ENCODE measurements at places on chromosomes 11 and 22. TPM values are rescaled to one million over a fixed set of nuclear protein-coding genes. Genes with fewer than 3 reads are reported as not detected.

Gene POU2AF1
- polyA plus RNA-seq: 1.4 TPM

Gene OR6T1
- not detected for polyA plus RNA-seq

- DNase-seq: no peak
Observed at GRCh38 chr11:14775897-14776296, 116.1 kb downstream of the CYP2R1 start.

Gene ABCC8
- 0.83 TPM for polyA plus RNA-seq

DNA sequence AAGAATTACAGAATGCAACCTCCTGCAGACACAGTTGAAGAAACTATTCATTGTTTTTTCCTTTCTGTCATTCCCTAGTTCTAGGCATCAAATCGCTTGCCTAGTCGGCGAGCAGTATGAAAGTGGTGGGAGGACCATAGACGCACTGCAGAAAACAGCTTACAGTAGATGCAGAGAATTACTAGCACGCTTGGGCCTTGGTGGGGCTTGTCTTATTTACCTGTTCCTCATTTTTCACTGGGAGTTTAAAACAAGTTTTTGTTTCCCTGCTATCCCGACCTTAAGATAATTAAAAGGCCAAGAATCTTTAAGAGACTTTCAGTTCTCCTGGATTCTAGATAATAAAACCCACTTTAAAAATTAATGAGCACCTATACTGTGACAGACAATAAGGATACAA is 713 bp upstream of the ARL14EP start:
- DNase-seq: no peak

DNA sequence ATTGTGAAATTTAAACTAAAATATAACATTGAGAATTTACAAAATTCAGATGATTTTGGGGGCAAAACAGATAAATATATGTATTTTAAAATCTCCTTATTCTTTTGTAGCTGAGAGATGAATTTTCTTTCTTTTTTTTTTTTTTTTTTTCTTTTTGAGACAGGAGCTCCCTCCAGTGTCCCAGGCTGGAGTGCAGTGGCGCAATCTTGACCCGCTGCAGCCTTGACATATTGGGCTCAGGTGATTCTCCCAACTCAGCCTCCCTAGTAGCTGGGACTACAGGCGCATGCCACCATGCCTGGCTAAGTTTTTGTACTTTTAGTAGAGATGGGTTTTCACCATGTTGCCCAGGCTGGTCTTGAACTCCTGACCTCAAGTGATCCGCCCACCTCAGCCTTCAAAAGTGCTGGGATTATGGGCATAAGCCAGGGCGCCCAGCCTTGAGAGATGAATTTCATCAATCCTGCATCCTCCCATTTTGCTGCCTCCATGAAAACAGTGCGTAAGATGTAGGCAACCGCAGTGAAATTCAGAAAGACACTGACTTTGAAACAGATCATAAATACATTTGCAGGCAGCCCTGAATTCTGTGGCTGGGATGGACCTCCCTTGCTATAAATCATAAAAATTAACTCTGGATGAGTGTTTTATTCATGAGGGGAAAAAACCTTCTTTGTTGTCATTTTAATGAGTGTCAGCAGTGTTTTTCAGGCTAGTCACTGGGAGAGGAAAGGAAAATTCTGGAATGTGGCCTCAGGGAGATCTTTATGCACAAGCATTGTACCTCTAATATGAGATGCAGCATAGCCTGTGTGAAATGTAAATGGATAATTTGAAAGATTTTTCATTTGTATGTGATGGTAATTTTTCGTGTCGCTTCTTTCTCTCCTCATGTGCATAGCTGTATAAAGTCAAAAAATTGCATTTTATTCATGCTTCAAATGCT is 14.4 kb downstream of the ELMOD1 start:
- DNase-seq: no peak

GRCh38 chr11:66868726-66869566 is 12.1 kb downstream of the LRFN4 start:
- no peak for DNase-seq

- DNase-seq: no peak
Observed at GRCh38 chr11:1936072-1936780, 10.9 kb upstream of the MRPL23 start.

Gene BLID
- not detected for polyA plus RNA-seq
